ENCODE measurements at places on chromosomes 12 and 14. TPM values are rescaled to one million over a fixed set of nuclear protein-coding genes. Genes with fewer than 3 reads are reported as not detected.

DNA sequence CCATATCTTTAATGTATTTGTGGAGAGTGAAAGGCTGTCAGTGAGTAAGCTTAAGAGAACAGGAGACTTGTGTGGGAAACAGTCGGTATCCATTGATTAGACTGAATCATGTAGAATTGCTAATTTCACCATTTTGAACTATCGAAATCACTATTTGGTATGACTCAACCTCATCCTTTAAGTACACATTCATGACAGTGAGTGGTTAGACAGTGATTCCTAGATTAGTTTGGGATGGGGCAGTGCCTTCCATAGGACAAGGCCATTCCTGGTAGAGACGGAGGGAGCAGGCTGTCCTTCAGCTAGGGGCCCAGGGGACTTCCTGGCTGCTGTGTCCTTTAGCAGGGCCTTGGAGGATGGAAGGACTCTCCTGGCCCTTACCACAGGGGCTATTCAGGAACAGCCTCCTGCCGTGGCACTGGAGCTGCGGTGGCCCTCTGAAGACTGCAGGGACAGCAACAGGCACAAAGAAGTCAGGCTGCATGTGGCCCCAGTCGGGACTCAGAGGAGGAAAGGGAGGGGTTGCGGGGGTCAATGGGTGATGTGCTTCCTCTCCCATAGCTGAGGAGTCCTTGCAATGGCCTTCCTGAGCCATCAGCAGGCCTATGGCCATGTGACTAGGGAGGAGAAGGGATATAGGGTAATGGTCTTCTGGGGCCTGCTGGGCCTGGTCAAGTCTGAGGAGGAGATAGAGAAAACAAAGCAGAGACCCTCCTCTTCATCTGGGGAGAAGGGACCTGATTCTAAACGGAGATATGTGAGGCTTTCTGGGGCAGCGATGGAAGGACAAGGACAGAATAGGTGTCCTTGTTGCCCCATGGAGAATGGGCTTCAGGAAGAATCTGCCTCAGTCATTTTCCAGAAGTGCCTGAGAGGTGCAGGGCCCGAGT lies 11.2 kb downstream of the SERPINA1 start:
- DNase-seq = no peak

DNA sequence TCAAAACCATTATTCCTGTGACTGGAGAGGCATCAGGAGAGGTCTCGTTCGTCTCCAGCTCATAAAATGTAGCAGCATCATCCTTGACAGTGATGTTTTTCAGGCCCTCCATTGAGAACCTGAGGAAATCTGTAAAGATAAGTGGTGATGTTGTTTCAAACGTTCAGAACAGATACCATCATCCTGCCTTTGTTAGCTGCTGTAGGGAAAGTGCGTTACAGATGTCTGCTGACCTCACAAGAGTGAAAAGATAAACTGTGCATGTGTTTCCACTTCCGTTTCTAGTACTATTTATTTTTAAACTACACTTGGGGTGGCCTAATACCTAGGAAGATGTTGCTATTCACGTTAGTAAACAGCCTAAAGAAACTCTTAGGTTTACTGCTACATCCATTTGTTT lies 28.4 kb downstream of the BCL2L14 start:
- DNase-seq = peak; percentile 88

GRCh38 chr14:43407706-43408105 lies 1099.4 kb downstream of the FSCB start:
- no peak for DNase-seq

- no peak for DNase-seq
These were observed 50.1 kb downstream of the CRADD start for GRCh38 chr12:93727195-93727811.

DNA sequence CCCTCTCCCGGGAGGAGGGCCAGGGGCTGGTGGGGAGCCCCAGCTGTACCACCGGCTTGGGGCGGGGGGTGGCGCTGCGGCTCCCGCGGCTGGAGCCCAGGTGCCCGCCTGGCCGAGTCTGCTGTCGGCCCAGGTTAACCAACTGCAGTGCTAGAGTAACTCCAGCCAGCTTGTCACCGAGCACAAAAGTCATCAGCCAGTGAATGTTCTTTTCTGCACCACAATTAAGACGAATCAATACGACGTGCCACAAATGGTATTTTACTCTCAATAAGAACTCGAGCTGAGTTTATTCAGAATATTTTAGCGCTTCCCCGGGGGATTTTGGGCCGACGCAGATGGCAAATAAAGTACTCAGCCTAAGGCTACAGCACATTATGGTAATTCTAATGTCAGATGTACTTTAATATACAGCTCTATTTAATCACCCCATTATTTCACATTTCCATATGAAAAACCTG lies 83.2 kb downstream of the BCL11B start:
- no peak for DNase-seq

- DNase-seq = no peak
These were observed 494 bp downstream of the TMTC3 start for GRCh38 chr12:88142610-88142991.

- no peak for DNase-seq
These were observed 48.3 kb downstream of the CEP290 start for GRCh38 chr12:88093573-88093972.

GRCh38 chr14:99725774-99726537 lies 41.9 kb downstream of the CYP46A1 start:
- no peak for DNase-seq

DNA sequence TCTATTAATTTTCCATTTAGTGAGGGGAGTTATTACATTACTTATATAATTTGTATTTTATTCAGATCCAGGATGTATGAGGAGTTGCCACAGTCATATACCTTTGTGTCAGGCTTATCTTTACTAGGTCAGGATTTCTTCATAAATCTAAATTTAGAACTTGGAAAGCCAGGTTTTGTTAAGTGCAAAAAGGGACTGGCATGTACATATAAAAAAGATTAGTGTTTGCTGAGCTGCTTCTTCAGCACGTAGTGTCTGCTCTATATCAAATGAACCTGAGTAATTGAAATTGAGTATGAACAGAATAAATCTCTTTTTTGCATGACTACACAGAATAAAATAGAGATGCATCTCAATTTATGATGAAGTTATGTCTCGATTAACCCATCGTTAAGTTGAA lies 157.4 kb downstream of the NUBPL start:
- no peak for DNase-seq

GRCh38 chr14:95701846-95702221 lies 12.1 kb downstream of the TCL1A start:
- peak; percentile 49 for DNase-seq

- no peak for DNase-seq
These were observed 47.7 kb downstream of the PSMA6 start for GRCh38 chr14:35339761-35340406.

- peak; percentile 97 for DNase-seq
These were observed 155.5 kb downstream of the PRKCH start for GRCh38 chr14:61476754-61477410.

- no peak for DNase-seq
These were observed 2.8 kb downstream of the FBXO21 start for GRCh38 chr12:117187421-117187820.

DNA sequence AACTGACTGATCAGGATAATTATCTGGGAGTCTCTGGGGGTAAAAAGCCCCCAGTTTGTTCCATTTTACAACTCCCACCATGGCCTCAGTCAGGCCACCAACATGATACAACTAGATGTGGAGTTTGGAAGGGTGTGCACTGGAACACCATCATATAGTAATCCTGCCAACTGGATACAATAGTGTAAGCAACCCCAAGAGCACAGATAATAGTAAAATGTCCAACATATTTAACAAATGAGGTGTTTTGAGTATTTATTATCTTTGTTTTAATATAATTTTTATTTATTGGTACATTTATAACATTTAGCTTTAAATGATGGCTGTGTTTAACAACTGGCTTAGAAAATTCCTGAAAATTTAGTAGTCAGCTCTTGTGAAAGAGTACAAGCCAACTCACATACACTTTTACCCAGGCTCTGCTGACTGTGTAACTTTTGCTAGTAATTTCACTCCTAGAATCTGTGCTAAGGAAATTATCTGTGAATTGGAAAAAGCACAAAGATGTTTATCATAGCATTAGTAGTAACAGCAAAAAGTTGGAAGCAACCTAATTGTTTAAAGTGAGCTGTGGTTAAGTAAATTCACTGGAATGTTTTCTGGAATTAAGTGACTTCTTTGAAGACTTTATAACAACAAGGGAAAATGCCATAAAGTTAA lies 196.8 kb downstream of the RAD51B start:
- no peak for DNase-seq

GRCh38 chr14:26132061-26132645 lies 465.7 kb downstream of the NOVA1 start:
- DNase-seq = no peak

DNA sequence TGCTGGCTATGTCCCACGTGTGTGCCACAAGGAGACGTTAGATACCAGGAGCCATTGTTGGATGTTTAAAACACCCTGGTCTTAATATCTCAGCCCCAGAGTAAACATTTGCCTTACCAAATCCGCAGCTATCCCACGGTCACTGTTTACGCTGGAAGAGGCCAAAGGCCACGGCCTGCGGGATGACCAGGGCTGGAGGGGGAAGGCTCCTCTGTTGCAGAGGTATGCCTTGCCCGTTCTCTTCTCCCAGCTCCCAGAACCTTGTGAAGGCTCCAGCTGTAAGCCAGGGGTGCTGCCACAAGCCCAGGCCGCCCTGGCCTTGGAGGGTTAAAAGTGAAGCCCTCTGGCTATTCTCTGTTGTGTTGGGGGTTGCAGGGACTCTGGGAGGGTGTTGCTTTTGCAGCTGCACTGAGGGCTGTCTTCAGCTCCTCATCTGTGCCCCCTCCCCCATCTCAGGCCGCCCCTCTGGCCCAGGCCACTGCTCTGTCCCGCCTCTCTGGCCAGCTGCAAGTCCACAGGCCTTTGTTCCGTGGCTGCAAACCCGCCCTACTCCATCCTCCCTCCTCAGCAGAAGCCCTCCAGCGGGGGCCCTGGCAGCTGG lies 2.5 kb downstream of the PLEKHG3 start:
- no peak for DNase-seq

DNA sequence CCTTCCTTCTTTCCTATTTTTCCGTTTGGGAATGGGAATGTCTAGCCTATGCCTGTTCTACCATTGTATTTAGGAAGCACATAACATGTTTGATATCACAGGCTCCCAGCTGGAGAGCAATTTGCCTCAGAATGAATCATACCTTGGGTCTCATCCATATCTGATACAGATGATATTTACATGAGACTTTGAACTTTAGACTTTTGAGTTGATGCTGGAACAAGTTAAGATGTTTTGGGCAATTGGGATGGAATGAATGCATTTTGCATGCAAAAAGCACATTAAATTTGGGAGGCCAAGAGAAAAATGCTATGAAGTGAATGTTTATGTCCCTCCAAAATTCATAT lies 61.9 kb upstream of the BEGAIN start:
- DNase-seq = peak; percentile 29

GRCh38 chr12:111803851-111804250 lies 37.1 kb downstream of the ALDH2 start:
- DNase-seq = no peak

- DNase-seq = no peak
These were observed at the start of gene SSPN for GRCh38 chr12:26195250-26195640. TSS of gene SSPN (plus strand) at chr12:26195573. CDS start at chr12:26195673, 100 bp downstream.

DNA sequence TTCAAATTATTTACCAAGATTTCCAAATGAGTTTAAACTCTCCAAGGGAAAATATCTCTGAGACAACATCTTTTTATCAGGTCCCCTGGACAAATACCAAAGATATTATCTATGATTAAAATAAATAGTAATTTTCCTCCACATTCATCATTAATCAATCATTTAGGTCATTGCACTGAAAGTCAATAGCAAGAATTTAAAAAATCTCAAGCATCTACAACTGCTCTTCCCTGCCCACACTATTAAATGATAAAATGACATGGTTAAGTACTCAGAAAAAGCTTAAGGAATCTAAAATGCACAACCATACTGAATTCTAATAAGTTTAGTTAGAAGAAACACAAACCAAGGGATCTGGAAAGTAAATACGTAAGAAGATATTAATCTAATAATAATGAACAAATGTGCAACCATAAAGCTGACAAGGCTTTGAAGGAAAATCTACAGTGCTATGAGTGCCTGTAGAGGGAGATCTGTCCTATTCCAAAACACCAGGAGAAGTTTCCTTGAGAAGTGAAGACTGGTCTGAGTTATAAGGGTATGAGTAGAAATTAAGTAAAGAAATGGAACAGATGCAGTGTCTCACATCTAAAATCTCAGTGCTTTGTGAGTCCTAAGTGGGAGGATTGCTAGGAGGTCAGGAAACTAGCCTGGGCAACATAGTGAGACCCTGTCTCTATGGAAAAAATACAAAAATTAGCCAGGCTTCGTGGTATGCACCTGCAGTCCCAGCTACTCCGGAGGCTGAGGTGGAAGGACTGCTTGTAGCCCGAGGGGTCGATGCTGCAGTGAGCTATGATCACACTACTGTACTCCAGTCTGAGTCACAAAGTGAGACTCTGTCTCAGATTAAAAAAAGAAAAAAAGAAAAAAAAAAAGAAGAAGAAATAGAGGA lies 19.2 kb downstream of the INTS13 start:
- no peak for DNase-seq

Gene PIP4K2C
- 10.9 TPM for total RNA-seq

Gene NFKBIA
- total RNA-seq = 76.6 TPM

Gene COCH
- total RNA-seq = 7.2 TPM

Gene RAD9B
- total RNA-seq = 0.25 TPM

Gene SYCP3
- not detected for total RNA-seq

Gene FBLN5
- 0.26 TPM for total RNA-seq
